Bronchial epithelial cell (primary cell): ENCODE measurements at places on chromosomes 5 and 9. TPM values are rescaled to one million over a fixed set of nuclear protein-coding genes. Genes with fewer than 3 reads are reported as not detected.

FAM193B gene
- 14.0 and 17.2 TPM in 2 replicates for total RNA-seq

YIPF5 gene
- 65.8 and 104 TPM in 2 replicates for total RNA-seq

PCDH12 gene
- under 0.01 and 0.26 TPM in 2 replicates for total RNA-seq

TEK gene
- under 0.01 and 0.26 TPM in 2 replicates for total RNA-seq

LRRC19 gene
- total RNA-seq, result not detected in 2 replicates

PCDHGA11 gene
- 1.6 and 3.2 TPM in 2 replicates for total RNA-seq

TRMT10B gene
- 3.2 TPM in 2 replicates for total RNA-seq

ATP6V1G1 gene
- total RNA-seq, result 279 and 345 TPM in 2 replicates

CCL19 gene
- not detected in 2 replicates for total RNA-seq

ZNF658 gene
- 5.3 and 5.9 TPM in 2 replicates for total RNA-seq

GDF9 gene
- under 0.01 and 0.26 TPM in 2 replicates for total RNA-seq

PCDHAC1 gene
- 1.6 and 1.7 TPM in 2 replicates for total RNA-seq

NTNG2 gene
- total RNA-seq, result under 0.01 TPM in 1 of 2 replicates, not detected in the other

SLC1A1 gene
- 1.1 and 1.4 TPM in 2 replicates for total RNA-seq

UNC5A gene
- not detected in 2 replicates for total RNA-seq

SLC34A3 gene
- total RNA-seq, result not detected in 2 replicates
